ENCODE measurements at places on chromosomes 1 and 21.

DNA sequence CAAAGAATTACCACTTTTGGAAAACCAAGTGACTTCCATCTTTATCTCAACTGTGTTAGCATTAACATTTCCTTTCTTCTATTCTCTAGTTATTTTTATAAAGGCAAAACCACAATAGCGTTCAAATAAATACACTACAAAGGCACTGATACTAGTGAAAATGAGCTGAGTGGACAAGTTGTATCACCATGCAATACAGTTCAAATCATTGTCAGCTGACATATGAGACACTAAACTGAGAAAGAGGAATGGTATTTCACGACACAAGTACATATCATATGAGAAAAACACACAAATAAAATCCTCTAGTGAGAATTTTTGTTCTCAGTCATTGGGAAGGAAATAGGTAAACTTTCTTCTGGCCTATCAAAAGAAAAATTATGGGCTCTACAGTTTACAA is 26.2 kb downstream of the ENAH start:
- no peak for DNase-seq

GRCh38 chr21:31524140-31524539 is 135.4 kb upstream of the SOD1 start:
- no peak for DNase-seq

GRCh38 chr1:112672009-112672408 is 2.5 kb upstream of the MOV10 start:
- DNase-seq: no peak

DNA sequence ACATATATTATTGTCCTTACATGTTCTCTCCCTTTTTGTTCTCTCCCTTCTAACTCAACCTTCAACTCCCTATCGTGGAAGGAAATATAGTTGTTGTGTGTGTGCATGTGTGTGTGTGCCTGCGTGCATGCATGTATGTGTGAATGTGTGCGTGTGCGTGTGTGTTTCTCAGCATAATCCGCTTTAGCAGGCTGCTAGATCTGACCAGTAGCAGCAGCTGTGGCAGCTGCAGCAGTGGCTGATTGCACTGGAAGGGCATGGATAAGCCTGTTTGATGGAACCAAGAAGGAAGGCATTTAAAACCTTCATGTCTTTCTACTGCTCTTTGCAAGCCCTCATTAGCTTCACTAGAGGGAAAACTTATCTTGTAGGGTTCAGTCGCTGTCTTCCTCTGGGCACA is 65.6 kb upstream of the IRF2BP2 start:
- DNase-seq: no peak

GRCh38 chr1:204331847-204332487 is 27.8 kb downstream of the PLEKHA6 start:
- no peak for DNase-seq

DNA sequence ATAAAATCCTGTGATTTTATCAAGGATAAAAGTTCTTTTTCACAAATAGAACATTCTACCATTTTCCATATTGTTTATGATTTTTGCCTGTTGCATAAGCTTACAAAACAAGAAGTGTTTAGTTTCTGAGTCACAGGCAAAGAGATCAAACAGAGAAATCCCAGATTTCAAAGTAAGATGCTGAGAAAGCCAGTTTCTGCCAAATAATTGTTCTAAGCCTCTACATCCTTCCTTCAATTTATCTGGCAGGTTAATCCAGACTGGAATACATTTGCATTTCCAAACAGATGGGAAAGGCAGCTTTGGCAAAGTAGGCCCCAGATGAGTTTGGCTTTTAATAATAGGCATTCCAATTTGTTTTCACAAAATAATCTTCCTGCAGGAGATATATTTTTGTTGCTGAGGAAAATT is 2.5 kb downstream of the SLC1A7 start:
- DNase-seq: no peak

- DNase-seq: no peak
These were observed 23.5 kb downstream of the PANK4 start for GRCh38 chr1:2502661-2503553.

DNA sequence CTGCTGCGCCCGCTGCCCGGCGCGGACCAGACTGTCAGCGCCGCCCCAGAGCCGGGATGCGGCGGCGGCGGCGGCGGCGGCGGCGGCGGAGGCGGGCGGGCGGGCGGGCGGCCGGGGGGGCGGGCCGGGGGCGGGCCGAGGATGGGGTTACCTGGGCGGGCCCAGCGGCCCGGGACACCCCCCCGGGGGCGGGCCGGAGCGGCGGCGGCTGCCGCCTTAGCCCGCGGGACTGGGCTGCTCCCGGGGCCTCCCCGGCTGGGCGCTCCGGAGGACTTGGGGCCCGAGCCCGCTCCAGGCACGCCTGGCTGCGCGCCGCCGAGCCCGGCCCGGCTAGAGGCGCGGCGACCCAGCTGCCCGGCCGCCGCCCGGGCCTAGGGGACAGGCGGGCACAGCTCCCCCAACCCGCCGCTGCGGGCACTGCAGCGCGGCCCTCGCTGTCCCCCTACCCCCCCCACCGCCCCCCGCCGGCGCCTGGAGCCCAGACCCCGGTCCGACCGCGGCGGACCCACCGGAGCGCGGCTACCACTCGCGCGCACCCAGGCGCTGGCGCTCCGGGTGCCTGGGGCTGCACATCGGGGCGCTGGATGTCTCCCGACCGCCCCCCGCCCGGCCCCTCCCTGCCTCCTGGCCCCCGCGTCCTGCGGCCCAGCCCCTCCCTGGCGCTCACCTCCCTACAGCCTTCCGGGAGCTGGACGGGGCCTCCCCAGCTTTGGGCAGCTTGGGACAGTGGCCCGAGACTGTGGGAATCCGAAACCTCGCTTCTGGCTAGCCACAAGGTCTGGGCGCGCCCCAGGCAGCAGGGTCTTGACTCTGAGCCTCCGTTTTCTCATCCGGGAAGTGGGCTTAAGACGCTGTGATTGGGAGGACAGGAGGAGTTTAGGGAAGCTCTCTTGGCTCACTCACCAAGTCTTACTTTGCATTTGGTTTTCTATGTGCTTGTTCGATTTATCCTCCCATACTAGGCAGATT is at the start of gene WNT4:
Gene WNT4, minus strand, starts transcription at position 33 of the 969 bp plus-strand sequence. CDS start 175 bp downstream, outside the sequence.
- DNase-seq: peak; percentile 84

GRCh38 chr1:25168193-25169071 is 63.9 kb downstream of the SYF2 start:
- no peak for DNase-seq

GRCh38 chr1:181990728-181991127 is 70.8 kb downstream of the ZNF648 start:
- DNase-seq: no peak

GRCh38 chr1:177413982-177414596 is 243.3 kb downstream of the BRINP2 start:
- no peak for DNase-seq

GRCh38 chr1:238999944-239000343 is 386.4 kb upstream of the CHRM3 start:
- no peak for DNase-seq

DNA sequence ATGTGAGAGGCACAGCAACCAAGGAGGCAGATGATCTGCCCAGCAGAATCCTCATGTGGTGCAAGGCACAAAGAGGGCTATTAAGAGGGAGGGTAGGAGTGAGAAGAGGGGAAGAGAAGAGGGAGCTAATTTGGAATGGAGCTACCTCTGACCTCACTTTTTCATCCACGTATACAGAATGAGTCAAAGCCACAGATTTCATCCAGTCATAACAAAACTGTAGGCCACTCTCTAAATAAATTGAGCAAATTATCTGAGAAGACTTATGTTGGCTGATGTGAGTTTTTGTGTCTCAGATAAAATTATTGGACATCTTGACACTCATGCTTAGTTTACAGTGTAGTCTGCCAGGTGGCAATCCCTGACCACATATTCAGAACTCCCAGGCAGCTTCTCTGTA is 325.6 kb downstream of the TTLL7 start:
- DNase-seq: peak; percentile 16

DNA sequence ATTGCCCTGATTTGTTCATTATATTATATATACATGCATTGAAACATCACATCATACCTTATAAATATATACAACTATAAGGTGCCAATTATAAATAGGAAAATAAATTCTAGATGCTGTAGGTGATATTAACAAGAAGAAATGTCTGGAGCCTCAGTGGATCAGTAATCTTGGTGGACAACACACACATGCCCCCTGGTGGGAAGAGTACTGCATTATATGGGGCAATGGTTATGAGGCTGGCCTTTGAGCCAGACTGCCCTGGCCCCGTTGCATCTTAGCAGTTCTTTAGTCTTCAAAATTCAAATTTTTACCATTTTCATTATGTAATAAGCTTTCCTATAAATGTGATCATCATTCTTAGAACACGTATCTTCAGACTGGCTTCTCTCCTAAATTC is 335.0 kb upstream of the GREM2 start:
- peak; percentile 20 for DNase-seq

DNA sequence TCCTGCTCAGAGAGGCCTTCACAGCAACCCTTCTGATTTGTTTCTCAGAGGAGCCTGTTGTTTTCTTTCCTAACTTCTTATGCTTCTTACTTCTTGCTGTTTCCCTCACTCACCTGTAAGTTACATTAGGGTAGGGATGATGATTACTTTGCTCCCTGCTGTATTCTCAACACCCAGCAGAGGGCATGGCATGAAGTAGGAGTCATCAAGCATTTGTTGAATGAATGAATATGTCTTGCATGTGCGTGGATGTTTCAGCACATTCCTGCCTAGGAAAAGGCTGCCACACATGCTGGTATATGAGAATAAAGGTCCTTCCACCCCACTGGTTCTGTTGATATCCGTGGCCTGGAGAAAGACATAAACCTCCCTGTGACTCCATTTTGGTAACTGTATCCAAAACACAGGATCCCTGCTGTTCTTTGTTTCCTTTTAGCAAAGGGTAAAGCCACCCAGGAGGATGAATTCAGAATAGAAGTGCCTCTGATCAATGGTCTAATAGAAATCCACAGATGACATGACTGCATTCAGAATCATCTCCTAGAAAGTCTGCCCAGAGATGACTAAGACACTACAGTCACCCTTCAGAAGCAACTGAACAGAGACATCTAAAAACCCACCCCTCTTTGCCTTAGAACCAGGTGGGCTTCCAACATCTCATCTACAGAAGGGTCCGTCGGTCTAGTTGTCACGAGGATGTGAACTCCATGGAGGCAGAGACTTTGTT is 168.8 kb downstream of the ZSCAN20 start:
- DNase-seq: no peak

GRCh38 chr1:46790446-46791101 is 8.3 kb upstream of the CYP4B1 start:
- peak; percentile 1 for DNase-seq

- no peak for DNase-seq
These were observed 467.3 kb downstream of the SETD4 start for GRCh38 chr21:35593000-35593502.

DNA sequence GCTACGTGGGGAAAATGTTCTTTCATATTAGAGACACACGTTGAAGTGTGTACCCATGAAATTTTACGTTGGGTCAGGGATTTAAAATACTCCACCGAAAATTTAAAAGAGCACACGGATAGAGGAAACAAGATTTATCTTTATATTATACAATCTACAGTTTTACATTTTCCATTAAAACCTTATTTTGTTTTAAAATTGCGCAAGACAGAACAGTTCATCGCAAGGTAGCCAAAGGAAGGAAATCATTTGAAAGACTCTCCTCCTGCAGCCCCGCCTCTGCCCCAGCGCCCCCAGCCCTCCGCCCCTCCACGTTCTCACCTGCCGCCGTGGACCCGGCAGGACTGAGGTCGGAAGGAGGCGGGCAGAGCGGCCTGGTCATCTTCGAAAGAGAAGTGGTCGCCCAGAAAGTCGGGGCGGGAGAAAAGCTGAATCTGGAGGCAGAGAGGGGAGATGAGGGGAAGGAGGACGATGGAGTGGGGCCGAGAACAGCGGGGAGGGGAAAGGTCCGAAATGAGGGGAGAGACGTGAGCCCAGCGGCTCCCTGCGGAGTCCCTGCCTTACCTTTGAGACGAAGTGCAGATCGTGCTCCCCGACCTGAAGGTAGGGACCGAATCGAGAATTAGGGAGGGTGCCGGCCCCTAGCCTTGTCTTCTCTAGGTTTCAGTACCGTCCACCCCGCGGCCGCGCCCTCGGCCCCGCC is 18.0 kb downstream of the CRYBG2 start:
- no peak for DNase-seq

- DNase-seq: peak; percentile 18
These were observed 488 bp downstream of the FAM78B start for GRCh38 chr1:166166329-166166697.

- no peak for DNase-seq
These were observed 3.9 kb upstream of the ARHGAP30 start for GRCh38 chr1:161073474-161074121.

- peak; percentile 63 for DNase-seq
These were observed 6.3 kb downstream of the HPCA start for GRCh38 chr1:32892368-32893197.

DNA sequence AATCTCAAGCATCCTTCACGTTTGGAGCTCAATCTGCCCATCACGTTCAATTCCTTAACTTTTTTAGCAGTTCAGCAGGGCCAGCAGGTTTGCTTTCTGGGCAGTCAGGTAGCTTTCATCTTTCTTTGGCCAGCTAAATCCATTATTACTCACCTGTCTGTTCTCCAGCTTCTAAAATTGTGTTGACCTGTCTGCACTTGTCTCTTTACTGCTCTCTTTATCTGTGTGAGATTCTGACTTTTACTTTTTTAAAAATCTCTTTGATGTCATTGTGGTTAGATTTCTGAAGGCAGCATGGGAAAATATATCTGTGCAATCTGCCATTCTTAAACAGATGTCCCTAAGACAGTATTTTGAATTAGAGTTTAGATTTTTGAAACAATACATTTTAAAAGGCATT is 24.9 kb upstream of the CYYR1 start:
- no peak for DNase-seq

DNA sequence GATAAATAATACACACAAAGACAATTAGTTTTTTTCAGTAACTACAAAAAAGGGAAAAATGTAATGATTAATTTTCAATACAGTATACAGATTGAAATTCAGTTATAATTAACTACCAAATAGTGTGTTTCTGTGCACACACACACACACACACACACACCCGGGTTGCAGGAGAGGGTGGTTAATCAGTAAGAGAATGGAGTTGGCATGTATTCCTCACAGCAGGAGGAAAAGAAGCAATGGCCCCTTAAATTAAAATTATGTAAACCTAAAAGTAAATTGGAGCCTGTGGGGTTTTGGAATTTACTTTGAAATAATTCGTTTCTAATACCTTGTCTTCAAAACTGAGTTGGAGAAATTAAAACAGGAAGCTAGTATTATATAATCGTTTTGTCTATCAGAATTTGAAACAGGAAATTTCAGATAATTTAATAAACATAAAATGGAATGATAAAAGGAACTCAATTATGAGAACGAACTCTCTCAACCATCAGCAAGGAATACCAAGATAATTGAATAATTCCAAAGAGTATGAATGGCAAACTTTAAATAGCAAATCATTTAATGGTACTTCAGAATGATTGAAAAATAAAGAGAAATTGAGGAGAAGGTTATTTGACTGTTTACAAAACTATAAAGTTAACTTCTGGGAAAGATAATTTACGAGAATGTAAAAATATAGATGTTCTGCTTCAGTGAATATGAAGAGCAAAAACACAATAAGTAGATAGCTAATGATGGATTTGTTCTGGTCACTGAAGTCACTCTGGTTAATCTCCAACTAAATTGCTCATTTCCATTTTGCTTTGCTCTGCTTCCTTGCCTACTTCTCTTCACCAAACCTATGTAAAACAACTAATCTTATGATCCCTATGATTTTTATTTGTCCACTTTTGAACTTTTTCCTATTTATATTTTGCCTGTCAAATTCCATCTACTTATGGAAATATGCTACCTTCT is 547.9 kb upstream of the ZP4 start:
- no peak for DNase-seq
